ENCODE measurements at places on chromosomes 2 and 18. TPM values are rescaled to one million over a fixed set of nuclear protein-coding genes. Genes with fewer than 3 reads are reported as not detected.
A peak's percentile ranks its signal among the peaks of the same experiment; 100 is the strongest.

Gene CERKL
- total RNA-seq = not detected

Gene TNFAIP6
- total RNA-seq = 2.4 TPM

Gene NEU2
- not detected for total RNA-seq

Gene RMND5A
- total RNA-seq = 88.9 TPM

GRCh38 chr2:162545254-162545653, 201.3 kb downstream of the GCA start:
- no peak for DNase-seq
- no peaks in the 10 kb centered on the region for H3K4me1 ChIP-seq
- H3K27ac ChIP-seq = no peak overlapping the region
- no peak overlapping the region for H3K4me3 ChIP-seq
- H3K27me3 ChIP-seq = no peaks in the 10 kb centered on the region

DNA sequence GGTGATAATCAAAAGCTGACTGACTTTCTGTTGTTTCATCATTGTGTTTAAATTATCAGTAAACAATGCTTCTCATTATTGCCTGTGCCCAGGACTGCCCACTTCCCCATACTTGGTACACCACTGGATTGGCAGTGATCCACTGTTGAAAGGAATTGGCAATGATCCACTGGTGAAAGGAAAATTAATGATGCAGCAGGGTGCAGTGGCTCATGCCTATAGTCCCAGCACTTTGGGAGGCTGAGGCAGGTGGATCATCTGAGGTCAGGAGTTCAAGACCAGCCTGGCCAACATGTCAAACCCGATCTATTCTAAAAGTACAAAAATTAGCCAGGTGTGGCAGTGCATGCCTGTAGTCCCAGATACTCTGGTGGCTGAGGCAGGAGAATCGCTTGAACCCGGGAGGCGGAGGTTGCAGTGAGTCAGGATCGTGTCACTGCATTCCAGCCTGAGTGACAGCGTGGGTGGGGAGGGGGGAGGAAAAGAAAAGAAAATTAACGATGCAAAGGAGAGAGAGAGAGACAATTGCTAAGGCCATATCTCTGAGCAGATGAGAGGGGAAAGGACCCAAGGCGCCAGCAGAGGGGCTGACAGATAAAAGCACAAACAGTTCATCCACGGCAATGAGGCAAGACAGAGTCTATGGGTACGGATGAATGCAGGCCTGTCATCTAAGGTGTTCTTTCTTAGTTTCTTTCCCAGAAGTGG, 10.2 kb upstream of the GTF2A1L start:
- no peaks in the 10 kb centered on the region for H3K36me3 ChIP-seq
- no peaks in the 10 kb centered on the region for H3K4me1 ChIP-seq
- H3K27me3 ChIP-seq = no peaks in the 10 kb centered on the region
- DNase-seq = no peak

DNA sequence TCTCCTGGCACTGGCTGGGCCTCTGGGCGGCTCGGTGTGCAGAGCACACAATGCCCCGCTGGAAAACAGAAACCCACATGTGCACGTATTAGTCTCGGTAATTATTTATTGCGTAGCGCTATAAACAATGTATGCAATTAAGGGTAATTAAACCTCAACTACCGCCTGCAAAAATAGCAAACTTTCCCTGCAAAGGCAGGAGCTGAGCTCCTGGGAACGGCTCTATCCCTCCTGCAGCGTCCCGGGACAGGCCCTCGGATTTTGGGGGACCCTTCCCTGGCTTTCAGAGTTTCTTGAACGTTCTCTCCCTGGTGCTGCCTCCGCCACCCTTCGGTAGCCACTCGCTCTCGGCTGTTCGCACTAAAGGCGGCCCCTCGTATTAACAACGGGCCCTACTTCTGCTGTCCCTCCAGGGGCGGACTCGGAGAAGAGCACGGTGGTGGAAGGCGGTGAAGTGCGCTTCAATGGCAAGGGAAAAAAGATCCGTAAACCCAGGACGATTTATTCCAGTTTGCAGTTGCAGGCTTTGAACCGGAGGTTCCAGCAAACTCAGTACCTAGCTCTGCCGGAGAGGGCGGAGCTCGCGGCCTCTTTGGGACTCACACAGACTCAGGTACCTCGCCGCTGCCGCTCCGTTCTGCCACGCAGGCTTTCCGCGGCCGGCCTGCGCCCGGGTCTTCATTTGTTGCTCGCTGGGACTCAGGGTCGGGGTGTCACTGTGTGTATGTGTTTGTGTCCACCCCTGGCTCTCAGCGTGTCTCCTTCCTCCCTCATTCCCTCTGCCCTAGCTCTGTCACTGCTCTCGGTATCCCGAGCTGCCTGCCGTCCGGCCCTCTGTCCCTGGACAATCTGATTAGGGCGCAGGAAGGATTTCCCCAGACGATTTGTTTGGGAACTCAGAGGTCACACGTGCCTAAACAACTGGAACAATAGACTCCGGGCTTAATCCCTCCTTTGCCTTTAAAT, 1.2 kb downstream of the DLX1 start:
- peak overlapping the region; percentile 52 for H3K4me3 ChIP-seq
- H3K36me3 ChIP-seq = no peaks in the 10 kb centered on the region
- H3K27ac ChIP-seq = no peak overlapping the region
- H3K27me3 ChIP-seq = peaks cover 100% of the 10 kb centered on the region

- peaks cover 6% of the 10 kb centered on the region for H3K4me1 ChIP-seq
- H3K36me3 ChIP-seq = no peaks in the 10 kb centered on the region
- no peak for DNase-seq
- no peak overlapping the region for H3K4me3 ChIP-seq
- H3K27ac ChIP-seq = no peak overlapping the region
Measured at GRCh38 chr2:190069936-190070696, 7.6 kb upstream of the MSTN start.

- peaks cover 32% of the 10 kb centered on the region for H3K4me1 ChIP-seq
- H3K27ac ChIP-seq = no peak overlapping the region
- no peak for DNase-seq
- peaks cover 51% of the 10 kb centered on the region for H3K36me3 ChIP-seq
- H3K27me3 ChIP-seq = no peaks in the 10 kb centered on the region
Measured at GRCh38 chr2:85324639-85325465, 2.9 kb downstream of the TGOLN2 start.

DNA sequence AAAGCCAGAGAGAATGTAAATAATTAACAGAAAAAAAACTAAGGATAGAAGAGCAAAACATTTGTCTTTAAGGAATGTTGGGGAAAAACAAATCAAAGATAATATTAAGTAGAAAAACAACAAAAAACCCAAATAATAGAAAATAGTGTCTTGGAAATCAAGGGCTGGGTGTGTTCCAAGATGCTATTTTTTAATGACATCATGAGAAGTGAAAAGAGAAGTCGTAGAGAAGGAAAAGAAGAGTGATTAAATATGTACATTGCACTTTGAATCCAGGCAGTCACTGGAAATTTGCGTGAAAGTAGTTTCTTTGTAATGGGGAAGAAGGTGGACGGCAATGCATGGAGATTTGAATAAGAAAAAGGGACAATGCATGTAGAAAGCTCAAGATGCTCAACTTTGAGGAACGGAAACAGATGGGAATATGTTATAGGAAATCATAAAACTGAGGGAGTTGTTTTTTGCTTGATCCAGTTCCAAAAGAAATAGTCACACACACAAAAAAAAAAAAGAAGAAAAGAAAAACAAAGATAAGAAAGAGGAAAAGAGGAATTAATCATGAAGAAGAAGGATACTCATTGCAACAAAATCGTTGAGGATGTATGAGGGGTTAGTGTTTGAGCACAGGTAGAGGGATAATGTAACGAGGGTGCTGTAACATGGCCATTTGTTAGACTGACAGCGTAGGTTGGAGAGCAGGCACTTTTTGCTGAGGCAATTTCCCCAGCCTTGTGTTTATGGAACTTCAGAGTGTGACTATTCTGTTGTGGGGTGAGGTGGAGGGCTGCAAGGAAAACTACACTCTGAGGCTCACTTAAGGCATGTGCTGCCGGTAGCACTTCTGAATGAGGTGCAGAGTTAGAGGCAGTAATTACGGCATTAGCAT, 184.1 kb downstream of the CALCRL start:
- no peaks in the 10 kb centered on the region for H3K27me3 ChIP-seq
- no peak overlapping the region for H3K27ac ChIP-seq
- DNase-seq = no peak
- H3K4me3 ChIP-seq = no peak overlapping the region
- no peaks in the 10 kb centered on the region for H3K36me3 ChIP-seq

DNA sequence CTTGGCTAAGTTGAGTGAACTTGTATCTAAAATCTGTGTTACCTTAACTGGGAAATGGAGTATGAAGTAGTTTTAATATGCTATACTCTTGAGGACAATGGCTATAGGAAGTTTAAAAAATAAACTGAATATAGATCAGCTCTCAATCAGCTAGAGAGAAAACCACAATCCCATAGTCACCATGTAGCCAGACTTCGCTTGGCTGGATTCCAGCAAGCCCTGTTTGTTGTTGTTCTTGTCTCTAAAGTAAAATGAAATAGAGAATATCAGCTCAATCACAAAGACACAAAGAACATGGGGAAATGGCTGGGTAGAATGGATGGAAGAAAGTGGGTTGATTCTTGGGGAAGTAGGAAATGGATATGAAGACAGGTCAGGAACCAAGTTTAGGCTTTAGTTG, 234.9 kb downstream of the PHLPP1 start:
- no peak overlapping the region for H3K4me3 ChIP-seq
- DNase-seq = no peak

- no peak overlapping the region for H3K27ac ChIP-seq
- no peaks in the 10 kb centered on the region for H3K36me3 ChIP-seq
- H3K4me1 ChIP-seq = no peaks in the 10 kb centered on the region
- no peak for DNase-seq
Measured at GRCh38 chr2:85110991-85111560, 22.1 kb upstream of the TCF7L1 start.

DNA sequence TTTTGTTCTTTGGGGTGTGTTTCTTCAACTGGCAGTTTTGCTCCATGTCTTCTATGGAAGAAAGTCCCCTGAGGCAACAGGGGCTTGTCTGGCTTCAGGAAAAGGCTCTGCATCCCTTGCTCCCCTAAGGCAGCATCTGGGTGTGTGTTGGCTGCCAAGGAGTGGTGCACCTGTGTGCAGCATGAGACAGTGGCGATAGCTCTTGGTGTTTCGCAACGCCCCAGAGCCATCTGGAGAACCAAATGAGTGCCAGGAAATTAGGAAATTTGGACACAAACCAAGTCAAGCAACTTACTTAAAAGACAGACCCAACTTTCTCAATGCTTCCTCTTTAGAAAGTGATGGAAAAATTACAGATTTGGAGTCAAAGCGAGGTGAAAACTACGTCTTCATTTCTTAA, 1044.4 kb upstream of the CNTNAP5 start:
- no peaks in the 10 kb centered on the region for H3K27me3 ChIP-seq
- no peak overlapping the region for H3K27ac ChIP-seq
- H3K36me3 ChIP-seq = no peaks in the 10 kb centered on the region
- DNase-seq = peak; percentile 70
- no peaks in the 10 kb centered on the region for H3K4me1 ChIP-seq

DNA sequence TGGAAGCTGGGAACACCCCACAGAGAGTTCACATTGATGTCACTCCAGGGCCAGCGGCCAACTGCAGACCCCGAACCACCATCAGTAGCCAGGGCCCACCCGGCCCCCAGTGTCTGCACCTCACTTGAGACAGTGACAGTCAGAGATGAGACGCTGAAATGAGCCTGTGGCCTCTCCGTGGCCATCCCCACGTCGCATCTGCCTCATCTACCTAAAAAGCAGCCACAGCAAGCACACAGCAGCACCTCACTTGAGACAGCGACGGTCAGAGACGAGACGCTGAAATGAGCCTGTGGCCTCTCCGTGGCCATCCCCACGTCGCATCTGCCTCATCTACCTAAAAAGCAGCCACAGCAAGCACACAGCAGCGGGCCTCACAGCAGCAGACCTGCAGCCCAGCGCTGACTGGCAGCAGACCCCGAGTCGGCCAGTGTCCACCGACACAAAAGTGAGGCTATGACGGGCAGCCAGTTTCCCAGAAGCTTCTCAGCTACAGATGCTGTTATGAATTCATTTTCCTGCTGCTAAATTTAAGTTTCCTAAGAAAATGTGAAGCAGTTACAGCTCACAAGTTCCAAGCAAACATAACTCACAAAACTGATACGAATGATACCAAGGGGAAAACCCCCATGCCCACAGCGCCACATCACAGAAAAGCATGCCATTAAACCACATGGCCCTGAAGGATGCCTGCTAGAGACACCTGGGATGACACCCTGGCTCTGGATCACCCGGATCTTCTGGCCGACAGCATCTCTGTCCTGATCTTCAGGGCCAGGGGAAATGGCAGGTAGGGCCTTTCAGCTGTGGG, 27.7 kb downstream of the SNORC start:
- no peaks in the 10 kb centered on the region for H3K36me3 ChIP-seq
- no peaks in the 10 kb centered on the region for H3K4me1 ChIP-seq
- H3K4me3 ChIP-seq = no peak overlapping the region

- H3K27ac ChIP-seq = no peak overlapping the region
- H3K4me1 ChIP-seq = no peaks in the 10 kb centered on the region
- no peaks in the 10 kb centered on the region for H3K36me3 ChIP-seq
- peaks cover 7% of the 10 kb centered on the region for H3K27me3 ChIP-seq
- no peak for DNase-seq
- H3K4me3 ChIP-seq = no peak overlapping the region
Measured at GRCh38 chr2:88258208-88258607, 88.1 kb downstream of the THNSL2 start.

- H3K4me3 ChIP-seq = no peak overlapping the region
- DNase-seq = no peak
- H3K27ac ChIP-seq = no peak overlapping the region
- H3K4me1 ChIP-seq = peaks cover 59% of the 10 kb centered on the region
- no peaks in the 10 kb centered on the region for H3K27me3 ChIP-seq
- no peaks in the 10 kb centered on the region for H3K36me3 ChIP-seq
Measured at GRCh38 chr2:27956888-27957287, 66.4 kb downstream of the BABAM2 start.

GRCh38 chr2:20472569-20472968, 25.7 kb downstream of the RHOB start:
- no peaks in the 10 kb centered on the region for H3K36me3 ChIP-seq
- DNase-seq = peak; percentile 30
- H3K27me3 ChIP-seq = no peaks in the 10 kb centered on the region
- H3K27ac ChIP-seq = peak overlapping the region; percentile 42
- H3K4me3 ChIP-seq = no peak overlapping the region
- peaks cover 20% of the 10 kb centered on the region for H3K4me1 ChIP-seq

DNA sequence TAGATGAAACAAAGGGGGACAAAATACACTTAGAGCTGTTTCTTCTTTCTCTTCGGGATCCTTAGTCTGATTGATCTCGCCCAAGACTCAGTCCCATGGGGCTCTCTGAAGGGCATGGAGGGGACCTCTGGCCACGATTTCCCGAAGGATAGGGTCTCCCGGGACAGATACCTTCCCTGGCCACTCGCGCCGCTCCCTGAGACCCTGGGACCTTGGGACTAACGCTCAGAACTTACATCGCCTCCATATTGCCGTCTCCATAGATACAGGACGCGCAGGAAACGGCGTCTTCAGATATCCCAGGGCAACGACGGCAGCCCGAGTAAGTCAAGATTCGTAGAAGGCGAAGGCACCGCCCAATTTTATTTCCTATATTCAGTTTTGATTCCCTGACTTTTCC, at the start of gene CFAP65:
TSS of gene CFAP65 (minus strand) at position 265 of the 400 bp plus-strand sequence. CDS start 2,468 bp downstream, outside the sequence.
- H3K36me3 ChIP-seq = no peaks in the 10 kb centered on the region
- no peak within 1 kb of the TSS for H3K4me3 ChIP-seq
- DNase-seq = no peak
- H3K27me3 ChIP-seq = peaks cover 35% of the 10 kb centered on the region

GRCh38 chr2:445896-446295, 158.0 kb upstream of the ALKAL2 start:
- H3K27ac ChIP-seq = no peak overlapping the region
- no peak overlapping the region for H3K4me3 ChIP-seq
- DNase-seq = no peak
- H3K27me3 ChIP-seq = no peaks in the 10 kb centered on the region
- no peaks in the 10 kb centered on the region for H3K4me1 ChIP-seq
